ENCODE measurements at places on chromosomes 5 and 9.

DNA sequence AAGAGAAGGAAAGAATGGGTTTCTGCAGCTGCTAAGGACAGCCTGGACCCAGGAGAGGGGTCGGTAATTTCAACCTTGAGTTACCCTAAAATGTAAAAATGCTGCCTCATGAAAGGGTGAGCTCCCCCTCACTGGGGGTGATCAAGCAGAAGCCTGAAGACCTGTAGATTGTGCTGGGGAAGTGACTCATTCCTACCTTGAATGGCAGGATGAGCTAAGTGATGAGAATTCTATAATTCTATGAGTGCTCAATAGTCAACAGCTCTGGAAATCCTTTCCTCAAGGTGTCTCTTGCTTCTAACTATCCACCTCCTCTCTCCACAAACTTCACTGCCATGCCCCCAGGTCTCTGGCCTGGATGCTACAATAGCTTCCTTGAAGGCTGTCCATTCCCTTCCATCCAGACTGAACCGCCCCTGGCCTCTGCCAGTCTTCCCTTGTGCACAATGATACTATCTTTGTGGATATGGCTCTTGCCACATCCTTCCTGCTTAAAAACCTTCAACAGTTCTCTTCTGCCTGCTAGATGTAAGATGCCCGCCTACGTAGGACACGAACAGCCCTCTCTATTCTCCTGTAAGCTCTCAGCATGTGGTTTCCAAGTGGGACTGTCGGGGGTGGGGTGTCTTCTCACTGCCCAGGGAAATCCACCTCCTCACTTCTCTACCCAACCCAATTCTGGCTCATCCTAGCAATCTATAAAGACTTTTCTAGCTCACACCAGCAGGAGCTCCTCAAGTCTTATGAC lies 50.6 kb downstream of the PTPN3 start:
- DNase-seq, result no peak

GRCh38 chr5:170449232-170449631 lies 54.6 kb upstream of the KCNIP1 start:
- no peak for DNase-seq

- DNase-seq, result no peak
Measured at GRCh38 chr5:153632748-153633290, 142.3 kb downstream of the GRIA1 start.

GRCh38 chr5:122150215-122150614 lies 20.9 kb downstream of the ZNF474 start:
- no peak for DNase-seq

DNA sequence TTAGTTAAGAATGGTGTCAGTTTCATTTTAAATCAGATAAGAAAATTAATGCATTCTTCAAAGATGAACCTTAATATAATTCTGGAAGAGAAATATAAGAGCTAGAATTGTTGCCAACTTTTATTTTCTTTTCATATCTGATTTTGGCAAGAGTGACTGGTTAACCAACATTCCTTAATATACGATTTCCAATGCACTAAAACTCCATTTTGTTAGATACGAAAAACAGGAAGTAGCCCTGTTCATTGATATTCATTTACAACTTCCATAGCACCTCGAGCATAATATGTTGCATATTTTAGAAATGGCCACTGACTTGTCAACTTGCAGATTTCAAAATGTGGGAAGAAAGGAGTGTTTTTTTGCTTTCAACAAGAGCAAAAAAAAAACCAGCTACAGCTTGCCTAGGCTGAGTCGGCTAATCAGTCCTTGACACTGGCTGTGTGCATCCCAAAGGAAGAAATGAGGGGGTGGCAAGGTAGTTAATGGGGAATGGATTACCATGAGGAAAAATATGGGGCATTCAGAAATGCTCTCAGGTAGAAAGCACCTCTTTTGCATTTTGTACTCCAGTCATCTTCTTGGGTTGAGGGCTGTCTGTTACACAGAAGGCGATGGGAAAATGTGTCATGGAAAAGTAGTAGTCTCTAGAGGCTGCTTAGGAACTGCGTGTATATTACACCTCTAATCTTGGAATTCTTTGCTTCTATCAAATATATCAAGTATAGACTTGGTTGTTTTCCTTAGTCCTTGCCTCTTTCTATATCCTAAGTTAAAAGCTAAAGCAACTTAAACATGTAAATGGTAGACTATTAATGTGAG lies 3.9 kb downstream of the MAP3K1 start:
- no peak for DNase-seq

- DNase-seq, result no peak
Measured at GRCh38 chr5:72940082-72940481, 15.8 kb upstream of the FCHO2 start.

DNA sequence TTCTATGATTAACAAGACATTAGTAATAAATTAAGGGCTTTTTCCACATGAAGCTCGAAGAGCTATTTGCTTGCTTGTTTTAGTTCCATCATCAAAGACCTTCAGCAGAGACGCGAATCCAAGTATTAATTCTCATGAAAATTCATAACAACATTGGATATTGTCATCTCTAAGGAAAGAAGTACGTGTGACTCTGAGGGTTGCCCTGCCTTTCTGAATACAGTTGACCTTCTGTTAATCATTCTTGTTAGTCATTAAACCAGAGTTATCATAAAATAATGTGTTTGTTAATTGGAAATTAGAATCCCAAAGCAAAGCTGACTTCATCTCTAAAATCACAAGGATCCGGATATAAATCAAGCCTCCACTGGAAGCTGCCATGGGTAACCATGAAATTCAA lies 222.5 kb downstream of the ZNF608 start:
- no peak for DNase-seq

DNA sequence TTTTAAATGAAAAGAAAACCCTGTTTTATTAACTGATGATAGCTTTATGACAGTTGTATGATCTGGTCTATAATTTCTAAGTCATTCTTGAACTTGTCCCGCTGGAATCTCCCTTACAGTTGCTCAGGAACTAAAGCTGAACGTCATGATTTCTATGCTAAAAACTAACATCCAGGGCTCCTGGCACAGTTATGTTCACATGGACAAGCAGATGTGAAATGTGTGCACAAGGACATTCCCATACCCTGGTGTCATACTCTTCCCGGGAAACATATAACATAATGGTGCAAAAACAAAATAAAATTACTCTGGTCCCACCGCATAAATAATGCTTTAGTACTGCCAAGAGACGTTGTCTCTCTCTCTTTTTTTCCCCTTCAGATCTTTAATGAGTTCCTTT lies 134.9 kb downstream of the PRDM6 start:
- no peak for DNase-seq

GRCh38 chr9:108897324-108898096 lies 35.4 kb downstream of the ACTL7A start:
- no peak for DNase-seq

- no peak for DNase-seq
Measured at GRCh38 chr9:114003351-114003750, 74.7 kb downstream of the AMBP start.

DNA sequence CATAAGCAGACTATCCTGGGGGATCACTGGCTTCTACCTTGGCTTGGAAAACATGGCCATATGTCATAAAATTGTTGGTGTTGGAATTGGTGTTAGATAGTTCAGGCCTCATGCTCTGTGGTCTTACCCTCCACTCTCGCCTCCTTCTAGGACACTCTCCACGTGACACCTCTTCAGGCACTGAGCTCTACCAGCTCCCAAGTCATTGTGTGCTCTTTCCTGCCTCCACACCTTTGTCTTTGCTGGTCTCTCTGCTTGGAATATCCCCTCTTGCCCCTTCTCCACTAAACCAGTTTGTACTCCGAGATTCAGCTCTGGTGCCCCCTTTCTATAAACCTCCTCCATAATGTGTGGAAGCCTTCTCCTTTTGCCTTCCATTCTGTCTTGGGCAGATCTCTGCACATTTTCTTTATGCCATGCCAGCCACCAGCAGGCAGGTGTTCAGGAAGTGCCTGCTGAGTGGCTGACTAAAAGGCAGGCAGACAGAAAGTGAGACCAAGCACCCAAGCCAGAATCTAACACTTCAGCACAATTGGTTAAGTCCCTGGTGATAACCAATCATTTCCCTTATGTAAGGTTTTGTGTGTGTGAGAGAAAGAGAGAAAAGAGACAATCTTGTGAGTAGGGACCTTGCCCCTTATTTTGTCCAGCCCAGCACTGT lies 37.7 kb downstream of the SAR1B start:
- DNase-seq, result no peak

DNA sequence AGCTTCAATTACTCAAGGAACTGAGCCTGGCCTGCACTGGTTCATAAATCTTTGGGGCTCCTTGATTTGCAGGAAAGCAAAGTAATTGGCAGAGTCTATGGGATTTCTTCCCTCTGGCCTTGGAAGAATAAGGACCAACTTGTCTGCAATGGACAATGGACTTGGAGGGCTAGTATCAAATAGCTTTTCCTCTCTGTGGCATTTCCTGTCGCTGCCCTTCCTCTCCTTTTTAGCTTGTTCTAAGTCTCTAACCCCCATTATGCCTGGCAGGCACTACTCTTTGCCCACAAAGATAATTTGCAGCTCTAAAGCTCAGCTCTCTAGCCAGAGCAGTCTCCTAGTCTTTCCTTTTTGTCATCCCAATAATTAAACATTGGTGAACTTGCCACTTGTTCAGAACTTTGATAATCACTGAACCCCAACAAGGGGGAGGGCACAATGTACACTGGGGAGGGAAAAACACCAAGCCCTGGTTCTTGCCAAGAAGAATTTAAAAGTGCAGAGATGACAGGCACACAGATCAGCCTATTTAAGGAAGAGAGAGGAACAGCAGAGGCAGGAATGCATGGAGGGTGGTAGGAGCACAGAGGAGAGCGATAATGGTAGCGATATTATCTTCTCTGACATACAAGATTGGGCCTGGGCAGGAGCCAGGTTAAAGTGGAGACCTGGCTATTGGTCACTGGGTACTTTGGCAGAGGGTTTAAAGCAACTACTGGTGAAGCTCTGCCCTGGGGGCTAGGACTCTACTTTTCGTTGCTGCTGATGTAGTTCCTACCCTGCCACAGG lies 38.5 kb downstream of the FAM219A start:
- DNase-seq, result no peak

GRCh38 chr5:124460642-124461041 lies 285.8 kb downstream of the ZNF608 start:
- DNase-seq, result no peak

GRCh38 chr9:135090081-135090480 lies 2.6 kb downstream of the OLFM1 start:
- DNase-seq, result no peak

- DNase-seq, result peak; percentile 53
Measured at GRCh38 chr9:124835026-124835557, 18.2 kb upstream of the WDR38 start.

DNA sequence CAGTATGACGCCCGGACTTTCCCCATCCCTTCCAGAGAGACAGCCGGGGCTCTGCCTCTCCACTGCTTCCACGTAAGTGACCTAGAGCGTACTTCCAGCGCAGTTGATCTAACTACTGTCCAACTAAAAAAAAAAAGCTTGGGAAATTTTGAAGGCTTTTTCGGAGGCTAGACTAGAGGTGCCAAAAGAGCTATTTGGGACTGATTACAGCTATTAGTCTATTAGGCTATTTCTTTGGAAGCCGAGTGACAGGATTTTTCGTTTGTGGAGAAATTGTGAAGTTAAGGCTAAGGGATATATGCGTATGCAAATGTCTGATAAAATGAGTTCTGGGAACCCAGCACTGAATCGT lies 1.5 kb downstream of the CCNO start:
- DNase-seq, result no peak

- DNase-seq, result no peak
Measured at GRCh38 chr9:105319202-105319813, 74.9 kb downstream of the SLC44A1 start.

GRCh38 chr5:149416987-149417710 lies 38.1 kb upstream of the IL17B start:
- no peak for DNase-seq

- DNase-seq, result no peak
Measured at GRCh38 chr5:113806904-113807303, 293.4 kb downstream of the YTHDC2 start.

DNA sequence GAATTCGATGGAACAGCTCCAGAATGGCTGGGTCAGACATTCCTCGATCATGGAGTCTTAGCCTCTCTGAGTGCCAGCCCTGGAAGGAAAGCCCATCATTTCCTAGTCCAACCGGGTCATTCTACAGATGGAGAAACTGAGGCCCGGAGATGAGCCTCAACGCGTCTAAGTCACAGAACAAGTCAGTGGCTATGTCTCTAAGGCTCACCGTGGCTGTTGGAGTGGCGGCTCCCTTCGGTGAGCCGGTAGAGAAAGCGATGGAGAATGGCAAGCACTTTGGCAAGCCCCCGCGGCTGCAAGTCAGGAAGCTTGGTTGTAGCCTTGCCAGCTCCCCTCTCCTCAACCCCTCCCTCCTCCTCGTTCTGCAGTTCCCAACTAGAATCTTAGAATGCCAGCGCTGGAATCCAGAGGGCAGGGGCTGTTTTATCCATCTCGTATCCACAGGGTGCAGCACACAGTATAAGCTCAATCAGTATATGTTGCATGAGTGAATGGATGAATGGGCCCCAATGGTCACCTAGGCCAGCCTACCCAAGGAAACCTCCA lies 438 bp upstream of the ARSI start:
- DNase-seq, result no peak

GRCh38 chr9:128104171-128104618 lies 23.3 kb downstream of the PTGES2 start:
- DNase-seq, result no peak

Measured in non-pigmented ciliary epithelial cell (primary cell).